ENCODE measurements at places on chromosomes 6 and 20. TPM values are rescaled to one million over a fixed set of nuclear protein-coding genes. Genes with fewer than 3 reads are reported as not detected.
A peak's percentile ranks its signal among the peaks of the same experiment; 100 is the strongest.

DNA sequence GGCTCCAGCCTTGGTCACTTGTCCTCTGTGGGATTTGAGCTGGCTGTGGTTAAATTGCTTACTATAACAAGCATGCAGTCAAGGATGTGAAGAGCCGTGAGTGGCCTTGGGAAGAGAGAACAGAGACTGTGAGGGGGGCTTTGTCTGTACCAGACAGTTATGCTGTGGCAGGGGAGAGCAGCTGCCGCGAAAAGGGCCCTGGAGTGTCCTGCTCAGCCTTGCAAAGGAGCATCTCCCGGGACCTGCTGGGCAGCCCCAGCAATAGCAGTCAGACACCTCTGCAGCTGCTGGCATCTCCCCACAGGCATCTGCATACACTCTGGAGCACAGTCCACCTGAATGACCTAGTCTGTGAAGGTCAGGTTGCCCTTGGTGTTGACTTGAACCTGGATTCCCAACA is 6.3 kb downstream of the EBF4 start:
- DNase-seq = no peak

GRCh38 chr6:83815631-83816272 is 37.4 kb upstream of the RIPPLY2 start:
- no peak for DNase-seq

DNA sequence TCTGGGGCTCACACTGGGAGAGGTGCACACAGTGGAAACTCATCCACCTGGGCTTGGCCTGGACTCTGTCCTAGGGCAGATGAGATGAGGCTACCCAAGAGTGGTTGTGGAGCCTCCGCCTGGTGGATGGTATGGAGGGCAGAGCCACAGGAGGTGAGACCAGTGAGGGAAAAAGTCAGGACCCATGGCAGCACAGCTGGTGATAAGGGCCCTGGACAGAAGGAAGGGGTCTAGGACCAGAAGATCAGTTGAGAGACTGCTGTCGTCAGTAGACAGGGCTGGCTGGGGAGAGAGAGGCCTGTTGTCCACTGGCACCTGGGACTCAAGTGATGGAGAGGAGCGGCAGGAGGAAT is 29.8 kb downstream of the PLCG1 start:
- no peak for DNase-seq

- no peak for DNase-seq
These were observed 105.7 kb upstream of the KCNK16 start for GRCh38 chr6:39428152-39428551.

PDYN gene
- total RNA-seq = not detected

- peak; percentile 9 for DNase-seq
These were observed 5.2 kb downstream of the FAXC start for GRCh38 chr6:99344289-99344688.

DNA sequence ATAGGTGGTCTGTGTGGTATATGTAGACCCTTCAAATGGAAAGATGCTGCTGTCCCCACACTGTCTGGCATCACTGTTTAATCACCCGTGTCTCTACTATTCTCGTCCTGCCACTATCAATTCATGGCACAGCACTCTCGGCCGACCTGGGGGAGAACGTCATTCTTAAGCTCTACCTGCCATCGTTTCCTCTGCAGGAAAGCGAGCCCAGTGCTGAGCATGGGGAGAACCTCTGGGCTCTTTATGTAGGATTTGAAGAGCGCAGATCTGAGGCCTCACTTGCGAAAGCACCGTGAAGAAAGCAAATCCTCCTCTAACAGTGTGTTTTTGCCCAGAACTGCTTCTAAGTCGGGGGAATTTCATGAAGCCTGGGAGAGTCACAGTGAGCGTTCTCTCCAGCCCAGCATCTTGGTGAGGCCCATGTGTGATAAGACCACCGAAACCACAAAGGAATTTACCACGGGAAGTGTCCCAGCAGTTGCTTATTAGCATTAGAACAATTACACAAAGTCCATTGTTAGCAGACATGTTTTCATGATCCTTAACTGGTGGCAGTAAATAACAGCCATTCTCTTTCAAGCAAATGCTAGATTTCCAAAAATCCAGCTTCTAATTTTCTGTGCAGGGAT is 124.3 kb downstream of the SCML4 start:
- DNase-seq = no peak

GRCh38 chr6:115363379-115363778 is 697.3 kb downstream of the FRK start:
- no peak for DNase-seq

GRCh38 chr6:65126667-65127066 is 580.4 kb downstream of the EYS start:
- DNase-seq = no peak

DNA sequence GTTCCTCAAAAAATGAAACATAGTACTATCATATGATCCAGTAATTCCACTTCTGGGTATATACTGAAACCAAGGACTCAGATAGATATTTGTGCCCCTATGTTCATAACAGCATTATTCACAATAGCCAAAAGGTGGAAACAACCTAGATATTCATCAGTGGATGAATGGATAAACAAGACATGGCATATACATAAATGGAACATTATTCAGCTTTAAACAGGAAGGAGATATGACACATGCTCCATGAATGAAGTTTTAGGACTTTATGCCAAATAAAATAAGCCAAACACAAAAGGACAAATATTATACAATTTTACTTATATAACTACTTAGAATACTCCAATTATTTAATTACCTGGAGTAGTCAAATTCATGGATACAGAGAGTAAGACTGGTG is 16.4 kb downstream of the PLCB1 start:
- no peak for DNase-seq

DNA sequence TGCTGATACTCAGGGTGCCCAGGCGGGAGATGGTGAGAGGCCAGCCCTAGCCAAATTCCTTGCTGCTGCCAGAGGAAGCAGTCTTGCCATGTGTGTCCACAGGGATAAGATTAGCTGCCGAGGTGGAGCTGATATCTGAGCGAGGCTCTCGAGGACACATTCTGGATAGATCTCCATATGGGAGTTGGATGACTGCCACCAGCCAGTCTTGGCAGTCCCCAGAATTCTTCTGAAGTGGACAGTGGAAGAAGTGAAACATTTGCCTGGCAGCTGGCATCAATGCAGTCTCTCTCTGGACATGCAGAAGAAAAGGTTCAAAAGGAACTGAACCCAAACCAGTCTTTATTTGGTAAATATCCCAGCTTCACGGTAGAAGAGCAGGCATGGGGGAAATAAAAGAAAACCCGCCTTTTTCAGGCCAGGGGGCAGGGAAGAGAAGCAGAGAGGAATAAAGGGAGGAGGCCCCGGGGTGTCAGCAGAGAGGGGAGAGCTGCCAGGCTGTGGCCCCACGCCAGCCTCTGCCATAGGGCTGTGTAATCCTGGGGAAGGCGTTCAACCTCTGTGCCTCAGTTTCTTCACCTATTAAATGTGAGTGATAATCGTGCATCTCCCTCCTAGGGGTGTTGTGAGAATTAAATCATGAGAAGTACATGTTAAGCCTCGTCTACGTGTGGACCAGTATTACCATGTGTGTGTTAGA is 3.7 kb upstream of the FUCA2 start:
- DNase-seq = no peak

PBOV1 gene
- total RNA-seq = not detected

DNA sequence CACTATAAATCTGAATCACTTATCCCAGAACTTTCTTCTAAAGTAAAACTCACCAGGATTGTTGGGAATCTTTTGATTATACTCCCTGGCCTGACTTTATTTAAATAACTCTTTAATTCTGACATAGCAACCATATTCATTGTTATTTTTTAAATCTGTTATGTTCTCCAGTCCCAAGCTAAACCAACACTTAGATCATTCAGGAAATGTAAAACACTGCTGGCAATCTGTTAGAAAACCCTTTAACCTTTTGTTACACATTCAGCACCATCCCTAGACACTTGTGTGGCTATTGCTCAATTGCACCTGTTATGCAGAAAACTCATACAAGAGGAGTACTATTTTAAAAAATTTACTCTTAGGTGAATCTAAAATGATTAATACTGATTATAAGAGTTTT is 101.8 kb upstream of the NHSL1 start:
- DNase-seq = no peak

DNA sequence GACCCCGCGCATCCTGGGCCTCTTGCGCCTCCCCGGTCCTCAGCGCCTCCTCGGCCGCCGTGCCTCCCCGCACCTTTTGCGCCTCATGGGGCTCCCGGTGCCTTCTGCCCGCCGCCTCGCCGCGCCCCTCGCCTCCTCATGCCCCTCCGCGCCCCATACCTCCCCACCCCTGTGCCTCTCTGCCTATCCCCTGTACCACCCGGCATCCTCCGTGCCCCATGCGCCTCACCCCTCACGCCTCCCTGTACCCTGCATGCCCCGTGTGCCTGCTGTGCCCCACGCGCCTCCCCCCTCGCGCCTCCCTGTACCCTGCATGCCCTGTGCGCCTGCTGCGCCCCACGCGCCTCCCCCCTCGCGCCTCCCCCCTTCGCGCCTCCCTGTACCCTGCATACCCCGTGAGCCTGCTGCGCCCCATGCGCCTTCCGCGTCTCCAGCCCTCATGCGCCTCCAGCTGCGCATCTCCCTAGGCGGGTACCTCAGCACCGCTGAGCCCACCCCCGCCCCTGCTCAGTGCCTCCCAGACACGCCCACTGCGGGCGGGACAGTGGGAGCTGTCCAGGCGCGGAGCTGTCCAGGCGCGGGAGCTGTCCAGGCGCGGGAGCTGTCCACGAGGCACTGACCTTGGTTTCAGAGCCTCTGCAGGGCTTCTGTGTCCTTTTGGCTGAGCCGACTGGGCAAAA is 37.1 kb downstream of the IGF2R start:
- DNase-seq = no peak

TCF21 gene
- total RNA-seq = not detected

NNAT gene
- total RNA-seq = not detected

DNA sequence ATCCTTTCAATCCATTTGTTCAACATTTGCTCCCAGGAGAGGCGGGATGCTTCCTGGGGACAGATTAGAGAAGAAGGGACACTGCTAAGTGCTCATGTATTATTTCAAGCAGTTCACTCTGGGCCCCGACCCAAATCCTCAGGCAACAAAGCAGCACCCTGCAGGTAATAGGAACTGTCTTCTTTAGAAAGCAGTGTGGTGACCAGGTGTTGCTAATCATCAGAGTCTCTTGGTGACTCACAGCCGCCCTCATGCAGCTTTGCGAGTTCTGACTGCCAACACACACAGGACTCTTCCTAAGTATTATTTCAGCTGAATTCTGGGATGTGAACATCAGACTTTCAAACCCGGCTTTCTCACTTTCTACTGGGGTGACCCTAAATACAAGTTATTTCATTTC is 356.4 kb downstream of the PRKN start:
- no peak for DNase-seq

DNA sequence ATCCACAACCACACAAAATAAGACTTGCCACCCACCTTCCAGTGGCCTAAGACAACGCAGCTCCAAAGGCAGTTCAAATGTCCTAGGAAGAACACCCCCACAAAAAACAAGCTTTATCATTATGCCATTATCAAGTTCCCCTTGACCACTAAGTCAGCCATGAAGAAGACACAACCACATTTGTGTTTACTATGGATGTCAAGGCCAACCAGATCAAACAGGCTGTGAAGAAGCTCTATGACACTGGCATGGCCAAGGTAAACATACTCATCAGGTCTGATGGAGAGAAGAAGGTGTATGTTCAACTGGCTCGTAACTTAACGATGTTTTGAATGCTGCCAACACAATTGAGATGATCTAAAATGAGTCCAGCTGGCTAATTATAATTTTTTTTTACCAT is 26.1 kb downstream of the SEC63 start:
- DNase-seq = peak; percentile 86

- no peak for DNase-seq
These were observed 35.2 kb downstream of the SLX4IP start for GRCh38 chr20:10470276-10470675.

DNA sequence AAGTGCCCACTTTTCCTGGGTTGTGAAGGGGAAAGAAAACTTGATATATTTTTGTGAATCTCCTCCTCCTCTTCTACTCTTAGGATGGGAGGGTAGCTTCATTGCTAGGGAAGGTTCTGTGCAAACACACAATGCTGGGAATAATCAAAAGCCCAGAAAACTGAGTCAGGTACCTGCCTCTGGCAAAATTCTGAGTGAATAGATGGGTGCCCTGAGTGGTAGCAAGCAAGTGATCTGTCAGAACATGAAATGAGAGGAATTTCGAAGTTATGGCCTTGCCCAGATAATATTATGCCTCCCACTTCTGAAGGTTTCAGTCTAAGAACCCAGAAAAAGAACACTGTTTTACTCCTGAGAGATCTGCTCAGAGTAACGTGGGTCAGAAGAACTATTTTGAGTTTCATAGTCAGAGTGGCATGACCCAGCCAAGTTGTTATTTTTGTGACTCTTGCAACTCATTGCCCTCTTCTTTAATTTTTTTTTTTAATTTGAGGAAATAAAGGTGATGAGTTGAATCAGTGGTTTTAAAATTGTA is 158.3 kb downstream of the BMP2 start:
- DNase-seq = no peak

PRDM13 gene
- not detected for total RNA-seq

GRCh38 chr6:84645000-84645399 is 119.4 kb downstream of the TBX18 start:
- no peak for DNase-seq

DNA sequence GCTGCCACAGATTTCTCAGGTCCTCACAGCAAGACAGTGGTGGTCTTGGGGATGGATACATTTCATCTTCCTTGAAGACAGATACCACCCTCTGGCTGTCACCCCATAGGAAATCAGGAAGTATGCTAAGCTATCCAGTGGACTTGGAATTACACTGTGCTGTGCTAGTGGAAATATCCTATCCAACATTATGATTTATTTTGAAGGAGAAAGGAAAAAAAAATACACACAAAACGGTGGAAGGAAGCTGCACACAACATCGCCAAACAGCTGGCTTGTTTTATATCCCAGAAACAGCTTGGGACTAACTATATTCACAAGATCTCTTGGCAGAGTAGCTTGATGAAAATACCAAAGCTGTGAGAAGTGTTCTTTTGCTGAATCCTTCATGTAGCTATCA is 257.6 kb downstream of the LAMA2 start:
- no peak for DNase-seq

ROS1 gene
- total RNA-seq = not detected

GRCh38 chr6:19472153-19472552 is 365.0 kb upstream of the ID4 start:
- DNase-seq = no peak

DNA sequence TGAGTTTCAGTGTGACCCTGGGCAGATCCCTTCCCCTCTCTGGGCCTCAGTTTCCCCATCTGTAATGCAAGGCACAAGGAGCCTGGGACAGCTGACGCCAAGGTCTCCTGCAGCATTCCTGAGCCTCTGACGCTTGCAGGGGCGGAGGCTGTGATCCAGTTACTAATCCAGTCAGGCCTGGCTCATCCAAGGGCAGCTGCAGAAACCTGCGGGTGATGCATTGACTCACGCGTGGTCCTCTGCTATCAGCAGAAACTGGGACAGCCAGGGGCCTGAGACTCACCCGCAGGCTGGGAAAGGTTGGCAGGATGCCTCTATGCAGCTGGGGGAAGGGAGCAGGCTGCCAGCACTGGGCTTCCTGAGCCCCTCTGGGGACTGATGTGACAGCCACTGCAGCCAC is 65.0 kb upstream of the SIRPA start:
- DNase-seq = no peak

- DNase-seq = no peak
These were observed 162.4 kb downstream of the CD109 start for GRCh38 chr6:73858376-73858775.

GPR63 gene
- total RNA-seq = 0.02 TPM

GJA10 gene
- not detected for total RNA-seq
